ENCODE measurements at places on chromosomes 6 and 20.

GRCh38 chr6:137707590-137708360 is 159.3 kb upstream of the TNFAIP3 start:
- peak; percentile 81 for DNase-seq

- DNase-seq: no peak
Measured at GRCh38 chr6:150566486-150566885, 33.2 kb upstream of the PLEKHG1 start.

- DNase-seq: no peak
Measured at GRCh38 chr20:52619671-52620070, 352.5 kb upstream of the TSHZ2 start.

- no peak for DNase-seq
Measured at GRCh38 chr6:89392823-89393222, 19.2 kb downstream of the RRAGD start.

- peak; percentile 56 for DNase-seq
Measured at GRCh38 chr6:83853178-83854000, at the start of gene RIPPLY2. TSS of gene RIPPLY2 (plus strand) at chr6:83853360. CDS start at chr6:83853417, 57 bp downstream.

- DNase-seq: no peak
Measured at GRCh38 chr6:54700158-54700557, 146.4 kb upstream of the FAM83B start.

DNA sequence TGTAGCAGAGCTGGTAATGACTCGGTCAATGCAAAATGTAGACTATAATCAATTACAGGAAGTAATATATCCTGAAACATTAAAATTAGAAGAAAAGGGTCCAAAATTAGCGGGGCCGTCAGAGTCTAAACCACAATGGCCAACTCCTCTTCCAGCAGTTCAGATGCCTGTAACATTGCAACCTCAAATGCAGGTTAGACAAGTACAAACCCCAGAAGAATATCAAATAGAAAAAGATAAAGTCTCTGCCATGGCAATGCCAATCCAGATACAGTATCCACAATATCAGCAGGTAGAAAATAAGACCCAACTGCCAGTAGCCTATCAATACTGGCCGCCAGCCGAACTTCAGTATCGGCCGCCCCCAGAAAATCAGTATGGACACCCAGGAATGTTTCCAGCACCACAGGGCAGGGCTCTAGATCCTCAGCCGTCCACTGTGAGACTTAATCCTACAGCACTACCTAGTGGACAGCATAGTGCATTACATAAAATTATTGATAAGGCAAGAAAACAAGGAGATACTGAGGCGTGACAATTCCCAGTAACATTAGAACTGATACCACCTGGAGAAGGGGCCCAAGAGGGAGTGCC is 158.4 kb downstream of the GPX5 start:
- peak; percentile 30 for DNase-seq

GRCh38 chr20:45508068-45508886 is 7.1 kb downstream of the SPINT3 start:
- DNase-seq: no peak

DNA sequence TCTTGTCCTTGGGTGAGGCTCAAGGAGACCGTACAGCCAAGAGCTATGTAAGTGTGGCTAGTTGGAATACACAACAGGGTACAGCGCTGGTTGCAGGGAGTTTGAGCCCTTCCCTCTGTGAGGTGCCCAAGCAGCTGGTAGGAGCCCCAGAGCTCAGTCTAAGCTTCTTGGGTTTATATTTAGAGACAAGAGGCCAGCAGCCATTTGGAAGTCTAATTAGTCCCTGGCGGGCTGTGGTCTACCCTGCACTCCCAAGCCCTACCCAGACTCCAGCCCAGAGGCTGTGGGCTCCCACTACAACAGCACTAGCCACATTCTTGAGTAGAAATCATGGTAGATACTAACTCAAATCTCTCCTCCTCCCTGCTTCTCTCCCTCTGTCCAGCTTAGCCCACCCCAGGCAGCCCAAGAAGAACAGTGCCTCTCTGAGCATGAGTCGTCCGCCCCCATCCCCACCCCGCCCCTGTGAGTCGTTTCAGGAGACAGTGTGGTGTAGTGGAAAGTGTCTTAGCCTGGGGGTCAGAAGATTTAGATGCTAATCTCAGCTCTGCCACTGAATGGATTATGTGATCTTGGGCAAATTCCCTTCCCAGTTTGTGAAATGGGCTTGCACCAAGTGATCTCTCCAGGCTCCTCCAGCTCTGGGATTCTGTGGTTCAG is 37.8 kb downstream of the EIF2S2 start:
- no peak for DNase-seq

DNA sequence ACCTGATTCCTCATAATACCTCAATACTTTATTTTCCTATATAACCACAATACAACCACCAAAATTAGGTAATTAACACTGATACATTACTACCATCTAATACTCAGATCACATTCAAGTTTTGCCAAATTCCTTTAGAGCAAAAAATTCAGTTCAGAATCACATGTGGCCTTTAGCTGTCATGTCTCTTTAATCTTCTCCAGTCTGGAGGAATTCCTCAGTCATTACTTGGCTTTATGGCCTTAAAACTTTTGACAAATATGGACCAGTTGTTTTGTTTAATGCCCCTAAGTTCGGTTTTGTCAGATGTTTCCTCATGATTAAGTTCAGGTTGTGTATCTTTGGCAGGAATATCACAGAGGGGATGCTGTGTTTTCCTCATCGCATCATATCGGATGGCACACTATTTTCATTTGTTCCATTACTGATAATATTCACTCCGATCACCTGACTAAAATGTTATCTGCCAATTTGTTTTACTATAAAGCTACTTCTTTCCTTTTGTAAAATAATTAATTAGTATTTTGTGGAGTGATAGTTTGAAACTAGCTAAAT is 51.2 kb upstream of the AKIRIN2 start:
- peak; percentile 15 for DNase-seq

DNA sequence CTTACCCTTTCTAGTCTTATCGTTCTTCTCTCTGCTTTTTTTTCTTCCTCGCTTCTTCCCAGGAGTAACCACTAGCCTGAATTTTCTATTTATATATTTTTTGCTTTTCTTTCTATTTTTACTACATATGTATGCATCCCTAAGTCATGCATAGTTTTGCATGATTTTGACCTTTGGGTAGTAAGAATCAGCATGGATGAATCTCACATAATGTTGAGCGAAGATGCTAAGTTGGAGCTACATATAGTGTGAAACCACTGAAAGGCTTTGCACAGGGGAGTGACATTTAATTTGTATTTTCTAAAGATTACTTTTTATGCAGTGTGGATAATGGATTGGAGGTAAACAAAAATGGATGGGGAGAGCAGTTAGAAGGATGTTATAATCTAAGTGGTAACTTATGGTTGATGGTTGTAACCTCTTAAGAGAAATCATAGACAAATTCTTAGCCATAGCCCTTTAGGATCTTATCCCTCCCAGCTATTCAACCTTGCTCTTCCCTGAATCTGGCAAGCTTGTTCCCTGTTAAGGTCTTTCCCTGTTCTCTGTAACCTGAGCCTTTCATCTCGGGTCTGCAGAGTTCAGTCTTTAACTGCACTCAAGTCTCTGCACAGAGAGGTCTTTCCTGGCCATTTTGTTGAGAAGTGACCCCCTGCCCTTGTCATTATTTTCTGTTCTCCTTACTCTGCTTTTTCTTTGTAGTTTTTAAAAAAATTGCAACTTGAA is 18.0 kb downstream of the PEX7 start:
- DNase-seq: no peak

DNA sequence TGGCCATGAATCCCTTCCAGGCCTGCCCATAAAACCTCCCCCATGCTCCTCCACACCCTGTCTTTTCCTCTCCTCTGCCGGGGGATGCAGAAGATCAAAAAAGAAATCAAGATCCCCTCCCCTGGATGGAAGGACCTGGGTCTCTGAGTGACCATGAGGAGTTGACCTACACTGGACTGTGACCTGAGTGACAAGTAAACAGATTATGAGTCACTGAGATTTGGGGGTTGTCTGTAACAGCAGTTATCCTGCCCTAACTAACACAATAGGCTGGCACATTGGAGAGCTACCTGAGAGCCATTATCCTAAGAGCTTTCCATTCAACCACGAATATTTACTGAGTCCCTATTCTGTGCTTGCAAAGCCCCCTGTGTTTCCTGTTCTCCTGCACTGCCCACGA is 28.4 kb upstream of the SIRPA start:
- no peak for DNase-seq

GRCh38 chr6:82264824-82265223 is 17.3 kb upstream of the IBTK start:
- DNase-seq: no peak

GRCh38 chr20:63533871-63534393 is 3.2 kb downstream of the PTK6 start:
- DNase-seq: no peak

DNA sequence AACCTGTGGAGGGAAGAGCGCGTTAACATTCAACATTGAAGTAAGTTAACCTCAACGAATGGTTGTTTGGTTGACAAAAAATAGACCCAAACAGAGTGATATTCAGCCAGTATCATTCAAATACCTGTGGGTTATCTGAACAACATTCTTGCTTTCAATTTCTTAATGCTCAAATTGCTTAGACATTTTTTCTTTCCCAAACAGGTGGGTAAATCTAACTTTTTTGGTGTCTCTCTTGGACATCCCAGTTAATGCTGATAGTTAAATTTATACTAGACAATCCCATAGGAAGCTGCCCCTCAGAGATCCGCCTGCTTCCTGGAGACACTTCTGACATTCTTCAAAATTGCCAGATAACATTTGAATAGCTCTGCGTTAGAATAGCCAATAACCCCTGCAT is 14.1 kb upstream of the PFDN4 start:
- DNase-seq: no peak

DNA sequence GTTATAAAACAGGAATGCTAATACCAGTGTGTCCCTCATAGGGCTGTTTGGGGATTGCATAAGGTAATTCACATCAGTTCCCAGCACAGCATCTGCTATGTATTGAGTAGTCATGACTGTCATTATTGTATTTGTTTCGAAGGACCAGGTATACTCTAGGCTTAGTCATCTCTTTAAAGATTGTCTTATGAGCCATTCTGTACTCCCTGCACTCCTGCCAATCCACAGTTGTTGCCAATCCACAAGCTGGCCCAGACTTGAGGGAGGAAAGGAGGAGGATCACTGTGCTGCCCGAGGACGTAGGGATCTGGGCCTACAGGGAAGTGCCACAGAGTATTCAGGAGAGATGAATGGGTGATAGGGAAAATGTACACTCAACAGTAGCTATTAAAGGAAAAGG is 113.0 kb upstream of the TIAM2 start:
- DNase-seq: no peak

DNA sequence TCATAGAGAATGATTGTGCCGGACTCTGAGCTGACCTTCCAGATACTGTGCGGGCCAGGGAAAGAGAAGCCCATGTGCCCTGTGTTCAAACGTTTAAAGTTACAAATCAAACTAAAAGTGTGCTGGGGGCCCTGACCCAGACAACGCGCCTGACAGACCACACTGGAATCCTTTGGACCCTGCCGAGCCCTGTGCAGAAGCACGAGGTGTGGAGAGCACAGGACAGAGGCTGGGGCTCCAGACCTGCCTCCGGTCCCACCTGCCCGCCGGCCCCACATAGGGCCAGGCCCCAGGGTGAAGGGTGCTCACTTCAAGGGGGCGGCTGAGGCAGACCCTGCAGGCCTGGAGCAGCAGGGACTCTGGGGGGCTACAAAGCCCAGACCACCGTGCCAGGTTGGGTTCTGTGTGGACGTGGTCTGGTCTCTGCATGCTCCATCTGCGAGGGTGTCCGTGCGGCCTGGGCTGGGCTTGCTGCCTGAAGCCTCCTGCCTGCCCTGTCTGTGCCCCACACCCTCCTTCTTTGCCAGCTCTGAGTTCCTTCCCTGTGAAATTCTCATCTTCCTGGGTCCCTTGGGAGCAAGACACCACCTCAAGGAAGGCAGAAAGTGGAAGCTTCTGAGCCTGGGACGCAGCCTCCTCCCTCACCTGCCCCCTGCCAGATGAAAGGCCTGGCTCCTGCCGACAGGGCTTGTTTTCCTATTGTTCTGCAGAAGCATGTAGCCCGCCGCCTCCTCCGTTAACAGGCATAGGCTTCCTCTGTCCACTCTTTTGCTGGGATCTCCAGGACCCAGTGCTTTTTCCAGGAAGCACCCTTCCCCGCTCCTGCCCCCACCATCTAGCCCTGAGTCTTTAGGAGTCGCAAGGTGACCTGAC is 186.2 kb downstream of the ERMARD start:
- DNase-seq: no peak

DNA sequence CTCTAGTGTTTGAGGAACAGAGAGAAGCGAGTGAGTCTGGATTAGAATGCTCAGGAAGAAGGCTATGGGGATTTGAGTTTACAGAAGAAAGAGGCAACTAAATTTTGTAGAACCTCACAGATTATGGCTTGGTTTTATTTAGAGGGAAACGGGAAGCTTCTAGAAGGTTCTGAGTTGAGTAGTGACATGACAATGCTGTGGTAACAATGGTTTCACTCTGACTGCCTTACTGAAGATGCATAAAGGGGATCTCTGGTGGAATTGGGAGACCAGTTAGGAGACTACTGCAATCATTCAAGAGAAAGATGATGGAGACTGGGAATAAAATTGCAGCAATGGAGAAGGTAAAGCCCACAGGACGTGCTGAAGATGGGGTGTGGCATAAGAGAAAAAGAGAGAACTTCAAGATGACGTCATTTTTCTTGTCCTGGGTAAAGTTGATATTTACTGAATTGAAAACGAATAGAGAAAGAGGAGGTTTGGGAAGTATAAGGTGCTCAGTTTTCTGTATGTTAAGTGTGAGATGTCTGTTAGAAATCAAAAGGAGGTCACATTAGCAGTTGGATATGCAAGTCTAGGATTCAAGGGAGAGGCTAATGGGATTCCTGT is 710.1 kb upstream of the NRSN1 start:
- no peak for DNase-seq

GRCh38 chr6:98579941-98580340 is 254.4 kb upstream of the POU3F2 start:
- no peak for DNase-seq

- no peak for DNase-seq
Measured at GRCh38 chr6:6969761-6970223, 138.0 kb upstream of the RREB1 start.

DNA sequence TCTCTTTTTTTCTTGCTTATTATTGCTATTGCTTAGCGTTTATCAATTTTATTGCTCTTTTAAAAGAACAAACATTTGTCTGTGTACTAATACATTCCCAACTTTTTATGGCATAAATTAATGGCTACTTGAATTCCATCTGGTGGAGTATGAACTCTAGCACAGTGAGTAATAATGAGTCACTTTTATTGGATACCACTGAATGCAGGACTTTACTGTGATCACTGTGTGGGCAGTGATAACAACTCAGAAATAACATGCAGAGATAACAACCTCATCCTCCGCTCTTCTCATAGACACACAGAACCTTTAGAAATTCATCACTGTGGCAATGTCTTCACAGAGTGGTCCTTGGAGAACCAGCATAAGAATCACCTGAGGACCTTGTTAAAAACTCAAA is 174.9 kb upstream of the PRND start:
- DNase-seq: peak; percentile 92

DNA sequence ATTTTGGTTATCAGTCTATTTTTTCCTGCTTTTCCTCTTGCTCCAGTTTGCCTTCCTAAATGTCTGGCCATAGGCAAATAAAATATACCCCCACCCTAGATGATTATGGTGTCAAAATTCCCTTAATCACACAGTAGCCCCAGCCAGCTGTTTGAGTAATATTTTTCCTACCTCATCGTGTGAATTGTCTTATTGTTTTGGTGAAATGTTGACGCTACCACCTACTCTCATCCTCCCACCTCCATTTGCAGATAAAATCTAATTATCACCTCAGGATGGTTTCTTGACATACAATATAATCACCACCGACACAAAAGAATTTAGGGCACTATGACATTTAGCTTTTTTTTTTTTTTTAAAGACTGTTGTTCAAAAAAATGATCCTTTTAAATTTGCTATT is 44.1 kb upstream of the FUCA2 start:
- DNase-seq: no peak

All from fibroblast of lung (primary cell).